ENCODE measurements at places on chromosomes 6 and 20.

GRCh38 chr6:54188846-54189245 is 77.6 kb downstream of the MLIP start:
- DNase-seq, result no peak

DNA sequence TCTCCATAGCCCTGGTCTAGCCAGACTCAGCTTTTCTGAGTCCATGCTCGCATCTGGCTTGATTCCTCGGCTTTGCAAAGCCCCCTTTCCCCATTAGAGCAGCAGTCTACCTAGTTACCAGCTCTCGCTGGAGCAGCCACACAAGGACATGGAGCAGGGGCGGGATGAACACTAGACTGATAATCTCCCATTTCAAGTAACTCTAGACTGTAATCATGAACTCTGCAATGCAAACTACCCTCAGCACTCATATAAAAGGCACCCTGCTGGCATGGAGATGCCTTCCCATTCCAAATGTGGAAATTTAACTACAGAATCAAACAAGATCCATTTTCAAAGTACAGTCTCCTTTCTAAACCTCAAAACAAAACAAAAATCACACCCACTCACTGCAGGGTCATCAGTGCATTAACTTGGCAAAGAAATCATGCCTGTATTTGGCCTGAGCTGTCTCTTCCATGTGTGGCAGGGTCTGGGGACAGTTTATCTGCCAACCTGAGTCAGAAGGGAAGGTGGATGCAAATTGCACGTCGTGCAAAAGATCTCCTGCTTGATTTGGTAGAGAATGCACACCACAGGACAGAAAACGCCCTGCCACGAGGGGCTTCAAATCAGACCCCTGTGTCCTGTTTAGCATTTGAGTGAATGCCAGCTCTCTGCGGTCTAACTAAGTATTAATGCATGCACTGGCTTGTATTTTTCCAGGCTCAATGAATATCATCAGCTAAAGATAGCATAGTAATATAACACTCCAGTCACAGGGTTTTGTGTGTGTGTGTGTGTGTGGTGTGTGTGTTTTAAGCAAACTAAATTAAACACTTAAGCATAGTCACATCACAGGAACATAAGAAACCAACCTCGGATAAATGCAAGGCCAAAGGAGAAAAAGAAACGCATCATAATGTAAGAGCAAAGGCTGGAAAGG is 85.3 kb downstream of the MYLK4 start:
- DNase-seq, result peak; percentile 10

- no peak for DNase-seq
Measured at GRCh38 chr20:47535088-47535487, 33.4 kb downstream of the NCOA3 start.

GRCh38 chr6:13761361-13762036 is 49.9 kb upstream of the RANBP9 start:
- no peak for DNase-seq

DNA sequence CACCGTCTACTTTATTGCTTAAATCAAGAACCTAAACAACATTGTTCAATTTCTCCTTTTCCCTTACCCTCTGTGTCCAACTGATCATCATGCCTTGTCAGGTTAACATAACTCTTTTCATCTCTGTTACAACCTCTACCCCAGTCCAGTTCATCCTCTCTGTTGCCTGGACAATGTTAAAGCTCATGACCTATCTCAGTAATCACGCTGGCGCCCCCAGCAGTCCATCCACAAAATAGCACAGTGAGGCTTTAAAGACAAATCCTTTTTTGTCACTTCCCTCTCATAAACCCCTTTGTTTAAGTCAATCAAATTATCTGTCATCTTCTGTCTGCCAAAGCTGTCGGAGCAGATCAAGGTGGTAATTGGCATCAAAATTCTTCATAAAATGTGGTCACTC is 140.1 kb downstream of the QKI start:
- no peak for DNase-seq

DNA sequence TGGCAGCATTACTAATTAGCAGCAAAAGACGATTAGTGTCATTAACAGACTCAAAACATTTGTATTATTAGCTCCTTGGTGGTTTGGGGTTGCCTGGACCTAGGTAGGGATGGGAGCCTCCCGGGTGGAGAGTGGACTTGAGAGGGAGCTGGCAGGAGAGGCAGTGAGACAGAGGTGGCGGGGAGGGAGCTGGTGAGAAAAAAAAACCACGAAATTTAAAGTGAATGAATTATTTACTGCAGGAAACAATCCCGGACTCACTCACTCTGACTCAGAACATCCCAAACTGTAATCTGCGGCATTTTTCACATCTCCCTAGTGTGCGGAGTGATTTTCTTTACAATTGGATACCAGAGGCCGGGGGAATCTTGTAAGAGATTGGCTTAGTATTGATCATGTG is 14.3 kb upstream of the CDH22 start:
- DNase-seq, result no peak

DNA sequence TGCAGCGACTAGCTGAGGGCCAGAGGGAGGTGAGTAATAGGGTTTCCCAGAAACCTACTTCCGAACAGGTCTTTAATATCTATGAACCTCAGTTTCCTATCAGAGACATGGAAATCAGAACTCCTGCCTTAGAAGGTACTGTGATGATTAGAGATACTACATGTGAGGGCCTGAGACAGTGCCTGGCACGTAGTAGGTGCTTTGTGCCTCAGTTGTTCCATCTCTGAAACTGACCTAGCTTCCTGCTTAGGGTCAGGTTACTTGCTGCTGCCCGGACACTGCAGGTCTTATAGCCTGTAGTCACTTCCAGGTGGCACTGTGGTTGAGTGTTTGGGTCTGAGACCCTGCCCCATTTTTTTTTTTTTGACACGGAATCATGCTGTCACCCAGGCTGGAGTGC is 20.9 kb downstream of the RAB44 start:
- DNase-seq, result no peak

DNA sequence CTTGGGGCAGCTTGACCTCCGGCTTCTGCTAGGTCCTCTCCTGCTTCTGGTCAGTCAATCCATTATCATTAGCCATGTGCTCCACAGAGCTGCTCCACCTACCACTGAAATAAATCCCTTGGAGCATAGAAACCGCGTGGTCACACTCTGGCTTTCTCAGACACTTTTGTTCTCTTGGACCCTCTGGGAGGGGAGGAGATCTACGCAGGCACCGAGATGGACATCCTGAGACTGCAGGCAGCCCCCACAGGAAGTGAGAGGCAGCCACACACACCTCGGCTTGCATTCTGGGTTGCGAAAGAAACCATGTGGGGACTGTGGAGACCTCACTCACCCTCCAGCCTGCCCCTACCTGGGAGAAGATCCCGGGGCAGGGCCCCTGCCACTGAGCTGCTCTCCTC is 79.5 kb downstream of the FYN start:
- no peak for DNase-seq

DNA sequence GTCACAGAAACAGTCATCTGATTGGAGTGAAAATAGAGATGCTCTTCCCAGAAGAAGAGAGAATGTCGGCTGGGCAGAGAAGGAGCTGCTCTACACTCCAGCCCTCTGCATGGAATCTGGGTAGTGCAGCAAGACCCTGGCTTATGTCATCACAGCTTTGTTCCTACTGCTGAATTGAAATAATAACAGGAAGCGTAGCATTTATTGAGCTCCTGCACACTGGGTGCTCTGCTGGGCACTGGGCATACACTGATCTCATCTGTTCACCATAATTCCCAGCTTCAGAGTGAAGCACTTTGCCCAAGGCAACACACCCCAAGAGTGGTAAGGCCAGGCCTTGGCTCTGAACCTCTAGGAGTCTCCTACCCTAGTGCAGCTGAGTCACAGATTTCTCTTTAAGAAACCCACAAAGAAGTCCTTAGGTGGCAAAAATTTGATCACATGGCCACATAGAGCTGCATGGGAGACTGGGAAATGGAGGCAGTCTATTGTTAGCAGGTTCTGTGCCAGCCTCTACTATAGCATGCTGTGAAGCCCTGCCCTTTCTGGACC is 3.9 kb upstream of the SDCBP2 start:
- no peak for DNase-seq

- no peak for DNase-seq
Measured at GRCh38 chr6:79249136-79249535, 14.7 kb upstream of the HMGN3 start.

GRCh38 chr6:894274-894673 is 201.3 kb upstream of the EXOC2 start:
- DNase-seq, result no peak

Measured in NCI-H2029 treated with DMSO at 0.1 percent for 48 hours (cell line).